ENCODE measurements at places on chromosomes 16 and 17.

DNA sequence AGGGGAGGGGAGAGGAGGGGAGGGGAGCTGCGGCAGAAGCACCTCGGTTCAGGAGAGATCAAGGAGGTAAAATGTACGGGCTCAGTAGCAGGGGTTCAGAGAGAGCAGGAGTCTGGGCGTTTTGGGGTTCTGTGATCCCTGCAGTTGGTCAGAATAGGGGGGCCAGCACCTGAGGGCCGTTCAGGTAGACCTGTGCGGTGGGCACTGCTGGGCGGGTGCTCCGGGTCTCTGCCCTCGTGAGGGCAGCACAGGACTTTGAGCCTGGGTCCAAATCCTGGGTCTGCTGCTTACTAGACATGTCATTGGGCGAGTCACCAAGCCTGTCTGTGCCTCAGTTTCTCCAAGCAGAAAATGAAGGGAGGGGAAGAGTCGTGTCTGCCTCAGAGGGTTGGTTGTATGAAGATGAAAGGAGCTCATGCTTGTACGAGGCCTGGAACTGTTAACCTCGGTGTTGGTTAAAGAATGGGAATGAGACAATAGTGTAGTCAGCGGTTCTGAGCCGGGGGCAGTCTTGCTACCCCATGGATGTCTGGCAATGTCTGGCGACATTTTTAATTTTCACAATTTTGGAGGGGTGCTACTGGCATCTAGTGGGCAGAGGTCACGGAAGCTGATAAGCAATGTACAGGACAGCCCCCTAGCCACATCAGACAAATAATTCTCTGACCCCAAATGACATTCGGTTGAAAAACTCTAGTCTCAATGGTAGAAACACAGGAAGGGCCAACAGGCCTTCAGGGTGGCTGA is 35.4 kb downstream of the OR1D5 start:
- DNase-seq: no peak

GRCh38 chr16:55651841-55652824 is 3.7 kb upstream of the SLC6A2 start:
- no peak for DNase-seq

GRCh38 chr16:88591577-88592021 is 21.4 kb downstream of the ZC3H18 start:
- DNase-seq: no peak

- no peak for DNase-seq
Observed at GRCh38 chr17:75404223-75404730, 1.2 kb downstream of the GRB2 start.

DNA sequence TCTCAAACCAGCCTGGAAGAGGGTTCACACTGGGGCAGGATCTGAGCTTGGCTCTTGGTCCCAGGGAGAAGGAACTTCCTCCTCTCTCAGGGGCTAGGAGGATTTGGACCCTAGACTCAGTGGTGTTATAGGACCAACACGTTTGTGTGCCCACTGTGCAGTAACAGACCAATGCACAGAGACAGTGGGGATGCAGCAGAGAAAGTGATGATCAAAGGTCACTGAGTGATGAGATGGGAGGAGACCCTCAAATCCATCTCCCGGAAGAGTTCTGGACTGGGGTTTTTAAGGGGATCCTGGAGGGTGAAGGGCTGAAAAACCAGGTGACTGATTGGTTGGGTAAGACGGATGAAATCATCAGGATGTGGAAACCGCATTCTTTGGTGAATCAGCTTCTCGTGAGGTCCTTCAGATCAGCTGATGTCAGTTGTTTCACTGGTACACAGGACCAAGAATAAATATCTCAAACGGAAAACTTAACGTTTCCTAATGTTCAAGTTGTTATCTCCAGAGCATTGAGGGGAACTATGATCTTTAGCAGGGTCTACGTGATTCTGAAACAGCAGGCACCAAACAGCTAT is 3.3 kb upstream of the VAC14 start:
- no peak for DNase-seq

DNA sequence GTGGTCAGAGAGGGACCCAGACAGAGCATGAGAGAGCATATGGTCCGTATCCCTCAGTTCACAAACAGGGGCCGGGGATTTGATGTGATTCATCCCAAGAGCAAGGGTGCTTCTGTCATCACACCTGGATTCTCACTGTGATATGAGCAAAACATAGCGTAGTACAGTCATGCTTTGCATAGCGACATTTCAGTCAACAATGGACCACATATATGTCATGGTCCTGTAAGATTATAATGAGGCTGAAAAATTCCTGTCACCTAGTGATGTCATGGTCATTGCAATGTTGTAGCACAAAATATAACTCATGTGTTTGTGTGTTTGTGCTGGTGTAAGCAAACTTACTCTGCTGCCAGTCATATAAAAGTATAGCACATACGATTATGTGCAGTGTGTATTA is 207.4 kb upstream of the CDH13 start:
- no peak for DNase-seq

DNA sequence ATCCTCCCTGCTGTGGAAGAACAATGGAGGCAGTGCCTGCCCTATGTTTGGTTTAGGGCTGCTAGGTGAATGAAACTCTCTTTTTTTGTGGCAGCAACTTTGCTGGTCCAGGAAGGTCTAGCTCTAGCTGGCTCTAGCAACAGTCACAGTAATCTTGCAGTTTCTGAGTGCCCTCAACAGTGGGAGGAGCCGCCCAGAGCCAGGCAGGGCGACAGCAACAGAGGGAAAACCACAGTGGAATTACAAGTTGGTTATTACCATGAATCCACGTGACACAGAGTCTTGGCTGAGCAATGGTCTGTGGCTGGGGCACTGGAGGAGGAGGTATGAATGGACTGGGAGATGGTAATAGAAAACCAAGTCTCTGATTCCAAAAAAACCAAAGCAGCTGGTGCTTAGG is 10.3 kb downstream of the HSPB9 start:
- no peak for DNase-seq

GRCh38 chr16:27531186-27531585 is 18.5 kb downstream of the GTF3C1 start:
- DNase-seq: no peak

- DNase-seq: no peak
Observed at GRCh38 chr16:87844120-87844733, 25.1 kb downstream of the SLC7A5 start.

GRCh38 chr17:80791758-80792284 is 199.8 kb upstream of the CHMP6 start:
- no peak for DNase-seq

DNA sequence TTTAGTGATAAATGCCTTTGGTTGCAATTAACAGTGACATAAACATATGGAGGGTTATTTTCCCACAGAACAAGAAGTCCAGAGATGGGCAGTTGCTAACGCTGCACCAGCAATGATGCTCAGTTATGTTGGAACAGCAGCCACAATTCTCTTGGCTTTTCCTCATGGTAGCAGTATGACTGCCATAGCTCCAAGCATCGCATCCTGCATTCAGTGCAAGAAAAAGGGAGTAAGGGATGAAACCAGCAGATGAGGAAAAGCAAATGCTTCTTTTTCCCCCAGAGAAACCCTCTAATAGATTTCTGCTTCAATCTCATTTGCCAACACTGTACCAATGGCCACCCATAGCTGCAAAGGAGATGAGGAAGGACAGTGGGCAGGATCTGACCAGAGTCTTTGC is 13.0 kb upstream of the ZCCHC14 start:
- DNase-seq: no peak

GRCh38 chr17:51590071-51590656 is 329.8 kb downstream of the UTP18 start:
- no peak for DNase-seq

- no peak for DNase-seq
Observed at GRCh38 chr17:57913575-57914272, 41.5 kb downstream of the CUEDC1 start.

Data from stimulated activated CD8-positive, alpha-beta memory T cell treated with anti-CD3 and anti-CD28 coated beads, Interleukin-15, amount 100 ng/mL, for 1 hour (primary cell).